ENCODE measurements at places on chromosomes 5 and 9.

GRCh38 chr5:111960476-111961215, 203.7 kb upstream of the NREP start:
- DNase-seq, result no peak

GRCh38 chr5:15837551-15838289, 337.7 kb downstream of the FBXL7 start:
- DNase-seq, result no peak

DNA sequence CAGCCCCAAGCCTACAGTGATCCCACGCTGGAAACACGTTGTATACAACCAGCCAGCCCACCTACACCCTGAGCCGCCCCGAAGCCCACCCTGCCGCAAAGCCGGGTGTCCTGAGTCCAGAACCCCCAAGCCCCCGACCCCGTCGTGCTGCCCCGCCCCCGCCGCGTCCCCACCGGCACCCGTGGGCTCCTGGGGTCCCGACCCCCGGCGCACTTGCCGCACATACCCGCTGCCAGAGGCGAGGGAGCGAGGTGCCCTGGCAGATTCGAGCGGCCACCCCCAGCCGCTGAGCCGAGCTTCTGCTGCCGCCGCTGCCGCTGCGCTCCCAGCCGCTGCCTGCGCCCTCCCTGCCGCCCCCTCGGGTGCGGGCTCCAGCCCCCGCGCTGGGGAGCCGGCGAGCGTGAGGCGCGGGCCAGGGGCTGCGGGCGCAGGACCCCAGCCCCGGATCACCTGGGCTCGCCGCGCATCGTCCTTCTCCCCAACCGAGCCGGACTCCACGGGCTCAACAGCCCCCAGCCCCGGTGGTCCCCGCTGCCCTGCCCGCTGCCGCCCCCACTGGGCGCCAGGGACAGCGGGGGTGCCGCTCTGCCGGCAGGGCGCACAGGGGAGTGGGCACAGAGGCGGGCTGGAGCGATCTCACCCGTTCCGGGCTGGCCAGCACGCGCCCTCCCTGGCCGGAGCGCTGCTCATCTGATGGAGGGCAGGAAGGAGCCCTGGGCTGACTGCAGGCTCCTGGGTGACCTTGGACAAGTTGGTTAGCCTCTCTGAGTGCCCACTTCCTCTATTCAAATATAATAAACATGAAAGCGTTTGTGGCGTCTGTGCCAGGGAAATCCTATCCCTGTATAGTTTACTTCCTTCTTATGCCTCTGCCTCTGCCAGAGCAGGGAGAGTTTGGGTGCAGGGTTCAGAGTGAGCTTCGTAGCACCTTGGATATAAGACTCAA, at the start of gene HTR4:
Gene HTR4 (minus strand): TSS at position 692 of the 946 bp plus-strand sequence. CDS start 17,513 bp downstream, outside the sequence.
- DNase-seq, result no peak

DNA sequence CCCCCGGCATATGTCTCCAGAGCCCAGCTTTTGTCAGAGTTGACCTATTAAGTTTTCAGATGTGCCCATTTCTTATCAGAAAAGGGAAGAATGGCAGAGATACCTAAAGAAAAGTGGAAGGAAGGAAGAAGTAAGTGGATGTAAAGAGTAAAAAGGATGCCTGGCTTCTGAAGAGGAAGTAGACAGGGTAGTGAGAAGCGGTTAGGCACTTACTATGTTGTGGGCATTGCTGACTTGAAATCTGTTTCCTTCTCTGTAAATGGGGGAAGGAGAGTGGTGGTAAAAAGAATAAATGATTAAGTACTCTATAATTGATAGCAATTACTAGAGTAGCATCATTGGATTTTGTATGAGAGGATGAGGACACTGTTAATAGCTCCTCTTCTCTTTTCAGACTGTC, 9.9 kb downstream of the ANP32B start:
- DNase-seq, result no peak

DNA sequence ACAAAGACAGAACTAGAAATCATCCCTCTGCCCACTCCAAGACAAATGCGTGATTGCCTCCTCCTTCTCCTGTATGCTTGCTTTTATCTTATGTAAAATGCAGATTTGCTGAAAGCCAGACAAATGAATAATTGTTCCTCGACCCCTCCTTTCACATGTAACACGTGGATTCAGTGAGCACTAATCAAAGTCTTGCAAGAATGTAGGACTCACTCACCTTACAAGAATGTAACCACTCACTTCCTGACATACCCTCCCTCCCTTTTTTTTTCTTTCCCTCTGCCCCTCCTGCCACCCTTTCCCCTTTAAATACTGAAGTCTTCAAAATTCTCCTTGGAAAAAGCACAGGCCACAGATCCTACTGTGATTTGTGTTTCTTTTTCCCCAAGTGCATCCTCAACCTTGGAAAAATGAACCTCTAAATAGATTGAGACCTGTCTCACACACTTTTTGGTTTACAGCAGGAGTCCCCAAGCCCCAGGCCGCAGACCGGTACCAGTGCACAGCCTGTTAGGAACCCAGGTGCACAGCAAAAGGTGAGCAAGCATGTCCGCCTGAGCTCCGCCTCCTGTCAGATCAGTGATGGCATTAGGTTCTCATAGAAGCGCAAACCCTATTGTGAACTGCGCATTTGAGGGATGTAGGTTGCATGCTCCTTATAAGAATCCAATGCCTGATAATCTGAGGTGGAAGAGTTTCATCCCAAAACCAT, 29.4 kb upstream of the HSD17B3 start:
- DNase-seq, result no peak

GRCh38 chr5:78129597-78129996, 164.9 kb downstream of the AP3B1 start:
- no peak for DNase-seq
